RPMI7951 (cell line): ENCODE measurements at places on chromosomes 7 and 10. TPM values are rescaled to one million over a fixed set of nuclear protein-coding genes. Genes with fewer than 3 reads are reported as not detected.
A peak's percentile ranks its signal among the peaks of the same experiment; 100 is the strongest.

- DNase-seq: no peak
Observed at GRCh38 chr10:21452203-21452602, 73.3 kb downstream of the SKIDA1 start.

DNA sequence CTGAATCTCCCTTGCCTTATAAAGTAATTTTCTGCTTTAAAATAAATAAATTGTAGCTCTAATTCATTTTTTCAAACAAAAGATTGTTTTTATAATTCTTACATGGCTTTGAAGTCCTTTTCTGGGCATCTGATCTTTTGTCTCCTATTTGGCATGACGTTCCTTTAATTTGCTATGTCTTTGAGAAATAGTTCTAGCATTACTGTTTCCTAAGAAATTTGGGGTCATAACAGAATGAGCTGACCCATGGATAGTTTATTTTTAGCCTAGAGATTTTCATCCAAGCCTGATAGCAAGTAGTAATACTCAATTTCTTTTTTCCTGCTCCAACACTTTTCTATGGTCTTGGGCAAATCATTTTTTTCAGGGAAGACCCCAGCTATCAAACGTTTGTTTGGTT lies 31.4 kb downstream of the CCDC71L start:
- peak; percentile 14 for DNase-seq

Gene SMC3
- total RNA-seq: 34.4 and 43.0 TPM in 2 replicates

DNA sequence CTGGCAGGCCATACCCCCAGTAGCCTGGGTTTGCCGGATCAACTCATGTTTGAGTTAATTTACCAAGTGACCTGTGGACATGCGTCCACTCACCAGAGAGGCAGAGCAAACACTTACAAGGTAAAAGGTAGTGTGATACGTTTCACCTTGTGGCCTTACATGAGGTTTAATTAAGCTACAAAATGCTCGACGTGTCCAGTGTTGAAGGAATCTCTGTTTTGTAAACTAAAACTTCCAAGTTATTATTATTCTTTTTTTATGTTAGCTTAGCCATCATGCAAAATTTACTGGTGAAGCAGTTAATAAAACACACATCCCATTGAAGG lies 42.9 kb downstream of the RGS10 start:
- DNase-seq: no peak
